ENCODE measurements at places on chromosomes 6 and 20.

DNA sequence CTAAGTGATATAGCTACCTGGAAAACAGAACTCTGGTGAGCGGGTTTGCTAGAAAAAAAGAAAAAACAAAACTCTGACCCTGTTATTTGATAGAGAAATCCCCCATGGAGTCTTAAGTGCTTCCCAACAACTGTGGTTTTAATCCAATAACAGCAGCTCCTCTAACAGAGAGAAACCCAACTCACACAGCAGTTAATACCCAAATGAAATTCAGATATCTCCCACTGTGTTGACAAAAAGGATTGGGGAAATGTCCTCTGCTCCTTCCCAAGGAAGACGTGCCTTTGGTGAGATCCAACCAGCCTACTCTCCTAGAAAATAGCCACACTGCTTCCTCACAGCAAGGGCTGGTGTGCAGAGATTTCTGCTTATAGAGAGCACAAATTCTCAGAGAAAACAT, 200.4 kb upstream of the FBXL4 start:
- DNase-seq: no peak

- no peak for DNase-seq
Measured at GRCh38 chr20:40636486-40636885, 52.5 kb downstream of the MAFB start.

GRCh38 chr6:49506569-49507111, 6.9 kb downstream of the GLYATL3 start:
- DNase-seq: no peak

GRCh38 chr6:40599555-40599954, 12.4 kb upstream of the LRFN2 start:
- no peak for DNase-seq

DNA sequence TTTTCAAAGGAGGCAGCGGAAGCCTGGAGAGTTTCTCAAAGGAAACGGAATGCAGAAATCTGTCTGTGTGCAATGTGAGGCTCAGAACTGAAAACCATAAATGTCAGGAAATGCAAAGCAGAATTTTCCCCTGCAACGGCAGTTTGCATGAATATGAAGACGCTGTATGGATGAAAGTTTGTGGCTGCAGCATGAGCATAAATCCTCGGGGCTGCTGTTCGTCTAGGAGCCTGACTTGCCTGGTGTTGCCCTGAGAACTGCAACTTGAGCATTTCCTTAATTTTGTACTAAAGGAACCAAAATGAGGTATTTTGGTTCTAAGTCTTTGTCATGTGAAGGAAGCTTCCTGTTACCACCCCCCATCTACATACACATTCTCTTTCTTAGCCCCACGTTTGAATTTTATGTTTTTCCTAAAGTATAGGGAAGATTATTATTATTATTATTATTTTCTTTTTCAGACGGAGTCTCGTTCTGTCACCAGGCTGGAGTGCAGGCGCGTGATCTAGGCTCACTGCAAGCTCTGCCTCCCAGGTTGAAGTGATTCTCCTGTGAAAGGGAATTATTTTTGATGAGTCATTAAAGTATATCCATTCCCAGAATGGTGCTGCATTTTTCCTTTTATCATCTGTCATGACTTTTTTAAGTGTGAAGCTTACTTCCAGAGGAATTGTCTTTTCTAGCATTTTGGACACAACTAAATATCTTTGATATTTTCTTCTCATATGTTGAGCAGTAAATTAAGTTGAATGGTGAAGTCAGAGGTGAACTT, 33.1 kb downstream of the MTHFD1L start:
- DNase-seq: no peak
